ENCODE measurements at places on chromosomes 1 and 21. TPM values are rescaled to one million over a fixed set of nuclear protein-coding genes. Genes with fewer than 3 reads are reported as not detected.

GRCh38 chr1:202015662-202015937 lies 5.2 kb downstream of the ELF3 start:
- DNase-seq, result no peak

- DNase-seq, result no peak
Measured at GRCh38 chr1:209860293-209860881, 32.6 kb downstream of the UTP25 start.

NOTCH2 gene
- 83.7 TPM for total RNA-seq

DNA sequence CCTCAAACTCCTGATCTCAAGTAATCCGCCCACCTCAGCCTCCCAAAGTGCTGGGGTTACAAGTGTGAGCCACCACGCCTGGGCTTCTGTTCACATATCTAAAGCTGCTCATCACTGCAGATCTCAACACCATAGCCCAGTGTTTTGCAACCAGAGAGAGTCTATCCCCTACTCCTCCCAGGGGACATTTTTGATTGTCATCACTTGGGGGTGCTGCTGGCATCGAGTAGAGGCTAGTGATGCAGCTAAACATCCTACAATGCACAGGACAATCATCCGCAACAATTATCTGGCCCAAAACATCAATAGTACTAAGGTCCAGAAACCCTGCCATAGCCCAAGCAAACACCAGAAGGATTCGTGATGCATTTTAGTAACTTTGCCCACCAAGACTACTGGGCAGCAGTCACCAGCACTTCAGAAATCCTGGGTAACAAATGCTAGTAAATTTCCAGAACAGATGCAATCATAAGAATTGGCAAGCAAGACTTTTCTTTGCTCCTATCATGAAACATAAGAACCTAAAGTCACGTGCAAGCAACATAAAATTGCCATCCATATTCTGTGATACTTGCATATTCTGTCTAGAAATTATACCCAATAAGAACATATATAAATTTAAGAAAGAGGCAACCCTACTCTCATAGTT lies 159.2 kb downstream of the APP start:
- no peak for DNase-seq

GRCh38 chr1:56057466-56058405 lies 521.6 kb downstream of the PLPP3 start:
- no peak for DNase-seq

CCDC27 gene
- not detected for total RNA-seq

DNA sequence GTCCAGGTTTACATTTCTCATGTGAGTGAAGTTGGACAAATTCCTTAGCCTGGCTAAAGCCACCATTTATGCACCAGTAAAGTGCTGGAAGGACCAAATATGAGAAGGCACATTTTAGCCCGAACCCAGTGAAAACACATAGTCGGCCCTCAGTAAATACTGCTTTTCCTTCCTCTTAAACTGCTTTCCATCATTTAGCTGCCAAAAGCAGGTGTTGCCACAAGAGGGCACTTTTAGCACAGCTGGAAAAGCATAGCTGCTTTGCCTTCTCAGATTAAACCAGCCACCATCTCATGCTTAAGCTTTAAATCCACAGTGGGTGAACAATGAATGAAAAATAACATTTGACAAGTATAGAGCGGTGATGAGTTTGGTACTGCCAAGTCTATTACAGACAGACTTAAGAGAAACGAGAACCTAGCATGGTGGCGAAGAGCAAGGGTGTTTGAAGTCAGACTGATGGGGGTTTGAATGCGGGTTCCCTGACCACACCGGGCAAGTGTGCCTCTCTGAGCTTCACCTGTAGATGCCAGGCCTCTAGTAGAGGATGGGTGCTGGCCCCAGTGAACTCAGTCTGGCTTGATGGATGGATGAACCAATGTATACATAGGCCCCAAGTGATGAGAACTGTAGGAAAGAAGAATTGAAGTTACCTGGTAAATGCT lies 57.8 kb downstream of the SLC35D1 start:
- no peak for DNase-seq

DNA sequence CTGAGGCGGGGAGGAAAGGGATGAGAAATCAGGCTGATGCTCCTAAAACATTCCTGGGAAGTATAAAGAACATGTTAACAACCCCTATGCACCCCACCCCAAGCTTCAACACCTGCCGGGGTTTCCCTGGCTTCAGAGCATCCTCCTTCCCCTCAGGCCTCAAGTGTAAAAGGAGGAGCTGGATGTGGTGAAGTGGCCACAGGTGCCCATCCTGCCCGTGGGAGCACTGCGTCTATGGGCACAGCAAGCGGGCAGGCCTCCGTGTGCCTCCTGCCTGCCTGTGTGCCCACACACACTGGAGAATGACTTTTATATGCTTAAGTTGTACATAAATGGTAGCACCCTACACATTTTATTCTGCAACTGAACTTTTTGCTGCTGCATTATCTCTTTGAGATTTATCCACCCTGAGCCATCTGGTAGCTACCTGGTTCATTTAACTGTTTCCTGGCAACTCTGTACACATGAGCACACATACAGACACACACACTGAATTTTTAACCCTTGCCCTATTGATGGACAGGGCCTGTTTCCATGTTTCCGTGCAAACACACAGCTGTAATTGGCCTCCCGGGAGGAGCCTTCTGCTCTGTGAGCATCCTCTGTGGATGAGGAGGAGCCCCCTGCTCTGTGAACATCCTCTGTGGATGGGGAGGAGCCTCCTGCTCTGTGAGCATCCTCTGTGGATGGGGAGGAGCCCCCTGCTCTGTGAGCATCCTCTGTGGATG lies 13.4 kb upstream of the FTCD start:
- no peak for DNase-seq

- no peak for DNase-seq
Measured at GRCh38 chr1:225578251-225578977, 74.5 kb downstream of the ENAH start.

DNA sequence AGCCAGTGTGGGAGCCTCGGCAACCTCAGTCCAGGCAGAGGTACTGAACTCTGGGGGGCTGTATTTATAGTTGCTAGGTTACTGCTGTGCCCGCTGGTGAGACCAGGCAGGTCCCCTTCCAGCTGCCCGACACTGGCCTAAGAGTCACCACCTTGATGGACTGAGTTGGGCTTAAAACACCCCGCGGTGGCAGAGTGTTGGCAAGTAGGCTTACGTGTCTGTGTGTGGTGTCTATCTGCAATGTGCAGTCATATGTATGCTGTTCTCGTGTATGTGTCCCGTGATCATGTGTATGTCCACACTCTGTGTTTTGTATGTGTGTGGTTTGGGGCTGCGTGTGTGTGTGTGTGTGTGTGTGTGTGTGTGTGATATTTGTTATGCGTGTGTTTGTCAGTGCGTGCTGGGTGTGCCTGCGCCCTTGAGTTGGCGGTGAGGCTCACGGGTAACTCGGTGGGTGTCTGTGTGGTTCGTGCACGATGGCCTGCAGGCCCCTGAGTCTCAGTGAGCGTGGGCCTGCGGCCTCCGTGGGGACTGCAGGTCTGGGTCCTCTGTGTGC lies 65.5 kb downstream of the MEF2D start:
- DNase-seq, result no peak

- no peak for DNase-seq
Measured at GRCh38 chr1:177737456-177737855, 232.4 kb downstream of the SEC16B start.

Measured in esophagus squamous epithelium (tissue), 5 donors.